NK-92 treated with Interleukin-12 subunit alpha and Interleukin-12 subunit beta, amount 100 ng/mL, for 24 hours (cell line): ENCODE measurements at places on chromosomes 16 and 17.

DNA sequence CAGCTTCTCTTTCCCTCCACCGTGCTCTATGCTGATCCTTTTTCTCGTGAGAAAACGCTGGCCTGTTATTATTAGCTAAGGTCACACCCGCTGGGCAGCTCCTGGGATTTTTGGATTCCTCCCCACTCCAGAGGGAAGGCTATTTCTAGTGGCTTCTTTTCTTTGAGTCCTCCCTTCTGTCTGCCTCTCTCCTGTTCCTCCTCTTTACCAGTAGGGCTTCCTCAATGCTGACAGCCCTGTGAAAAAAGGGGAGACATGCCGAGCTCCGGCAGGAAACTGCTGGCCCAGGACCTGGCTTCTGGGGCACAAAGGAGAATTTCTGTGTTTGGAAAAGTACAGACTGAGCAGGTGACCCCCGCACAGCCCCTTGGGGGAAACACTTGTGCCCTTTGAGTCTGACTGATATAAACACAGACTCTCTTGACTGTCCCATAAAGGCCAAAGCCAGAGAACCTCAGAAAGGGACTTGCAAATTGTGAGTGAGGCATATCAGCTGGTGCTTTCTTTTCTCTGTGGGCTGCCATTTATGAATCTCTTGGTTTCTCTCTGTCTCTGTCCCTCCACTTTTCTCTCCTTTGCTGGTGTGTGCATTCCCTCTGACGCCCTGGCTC is 14.0 kb upstream of the RNF135 start:
- DNase-seq, result no peak

DNA sequence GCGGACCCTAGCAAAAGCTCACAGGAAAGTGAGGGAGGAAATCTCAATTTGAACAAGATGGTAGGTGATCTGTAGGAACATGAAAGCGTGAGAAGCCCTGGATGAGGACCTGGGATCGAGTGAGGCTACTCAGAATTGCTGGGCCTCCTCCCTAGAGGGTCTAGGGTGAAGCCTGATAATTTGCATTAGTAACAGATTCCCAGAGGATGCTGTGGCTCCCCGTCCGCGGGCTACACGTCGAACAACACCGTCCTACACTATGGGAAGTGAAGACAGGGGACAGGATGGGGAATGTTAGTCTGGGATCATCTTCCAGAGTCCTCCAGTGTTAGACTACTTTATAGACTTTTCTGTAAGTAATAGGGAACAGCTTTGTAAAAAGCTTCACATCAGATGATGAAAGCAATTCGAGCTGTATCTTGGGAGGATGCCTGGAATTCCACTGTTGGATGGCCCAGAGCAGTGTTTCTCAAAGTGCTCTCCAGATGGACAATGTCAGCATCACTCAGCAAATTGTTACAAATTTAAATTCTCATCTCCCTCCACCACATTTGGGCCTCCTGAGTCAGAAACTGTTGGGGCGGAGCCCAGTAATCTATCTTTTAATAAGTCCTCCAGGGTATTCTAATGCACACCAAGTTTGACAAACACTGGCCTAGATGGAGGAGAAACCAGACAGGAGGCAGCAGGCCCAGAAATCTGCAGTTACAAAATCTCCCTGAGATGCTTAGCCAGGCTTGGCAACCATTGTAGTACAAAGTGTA is 6.5 kb downstream of the FNDC8 start:
- no peak for DNase-seq

DNA sequence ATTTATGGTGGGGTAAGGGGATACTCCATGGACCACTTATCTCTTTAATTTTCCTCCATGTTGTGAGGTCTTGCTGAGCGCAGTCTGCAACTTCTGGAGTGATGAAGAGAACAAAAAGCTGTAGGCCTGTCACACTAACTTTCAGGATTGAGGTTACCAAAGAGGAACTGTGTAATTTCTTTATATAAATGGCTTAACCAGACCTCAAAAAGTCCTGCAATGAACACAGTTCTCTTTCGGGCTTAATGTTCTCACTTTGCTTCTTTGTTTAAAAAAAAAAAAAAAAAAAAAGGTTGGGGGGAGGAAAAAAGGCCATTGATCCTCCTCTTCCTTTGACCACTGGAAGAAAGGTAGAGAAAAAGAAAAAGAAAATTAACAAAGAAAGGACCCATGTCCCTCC is 86.8 kb upstream of the SOX9 start:
- no peak for DNase-seq

GRCh38 chr17:29363716-29364115 is 26.4 kb upstream of the TAOK1 start:
- DNase-seq, result no peak

DNA sequence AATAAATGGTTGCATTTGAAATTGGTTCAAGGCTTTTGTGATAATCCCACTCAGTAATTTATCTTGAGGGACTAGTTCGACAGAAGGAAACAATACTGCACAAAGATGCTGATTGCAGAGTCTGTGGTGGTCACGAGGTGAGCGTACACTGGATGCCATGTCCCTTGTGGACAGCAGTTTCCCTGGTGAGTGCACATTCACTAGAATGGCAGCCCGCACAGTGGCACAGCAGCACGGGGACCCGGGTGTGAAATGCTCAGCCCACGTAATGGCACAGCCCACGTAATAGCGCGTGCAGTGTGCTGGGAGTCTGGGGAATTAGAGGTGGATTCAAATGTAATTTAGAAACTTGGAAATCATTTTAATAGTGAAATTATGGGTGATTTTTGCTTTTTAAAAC is 154.0 kb downstream of the LGALS9B start:
- no peak for DNase-seq

DNA sequence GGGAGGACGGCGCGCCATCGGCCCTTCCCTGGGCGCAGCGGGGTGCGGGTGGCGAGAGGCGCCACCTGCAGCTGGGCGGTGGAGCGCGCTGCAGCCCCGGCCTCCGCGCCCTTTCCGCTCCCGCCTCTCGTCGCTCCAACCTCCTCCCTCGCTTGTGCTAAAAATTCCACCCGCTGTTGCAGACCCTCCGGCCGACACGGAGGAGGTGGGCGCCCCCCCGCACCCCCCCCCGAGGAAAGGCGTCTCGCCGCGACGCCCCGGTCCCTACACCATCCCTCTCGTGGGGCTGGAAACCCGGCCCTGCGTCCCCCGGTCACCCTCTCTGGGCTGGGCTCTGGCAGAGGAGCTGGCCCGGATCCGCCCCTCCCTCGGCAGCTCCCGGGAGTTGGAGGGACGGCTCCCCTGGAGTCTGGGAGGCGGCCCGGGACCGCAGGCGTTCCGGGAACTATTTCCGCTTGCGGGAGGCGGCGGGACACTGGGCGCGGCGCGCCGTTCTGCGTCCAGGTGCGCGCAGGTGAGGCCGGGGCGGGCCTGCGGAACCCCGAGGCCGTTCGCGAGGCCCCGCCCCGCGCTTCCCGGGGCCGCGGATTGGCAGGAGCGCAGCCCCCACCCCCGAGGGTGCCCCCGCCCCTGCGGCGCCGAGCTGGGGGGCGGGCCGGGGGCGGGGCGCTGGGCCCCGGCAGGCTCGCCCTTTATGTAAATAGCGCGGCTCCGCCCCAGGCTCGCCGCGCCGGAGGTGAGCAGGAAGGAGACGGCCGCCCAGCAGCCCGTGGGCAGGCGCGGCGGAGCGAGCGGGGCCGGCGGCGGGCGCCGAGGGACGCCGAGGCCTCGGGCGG is at the start of gene LLGL2:
LLGL2 (plus strand) TSS at position 728 of the 836 bp plus-strand sequence. CDS start 17,730 bp downstream, outside the sequence.
- no peak for DNase-seq

- no peak for DNase-seq
Observed at GRCh38 chr17:66812571-66812970, 22.3 kb upstream of the CACNG5 start.
